Foreskin fibroblast (primary cell): ENCODE measurements at places on chromosomes 6 and 20.
A peak's percentile ranks its signal among the peaks of the same experiment; 100 is the strongest.

- DNase-seq, result no peak
Observed at GRCh38 chr6:42537536-42537935, 26.3 kb upstream of the UBR2 start.

- no peak for DNase-seq
Observed at GRCh38 chr20:1938464-1939269, 43.5 kb downstream of the SIRPA start.

DNA sequence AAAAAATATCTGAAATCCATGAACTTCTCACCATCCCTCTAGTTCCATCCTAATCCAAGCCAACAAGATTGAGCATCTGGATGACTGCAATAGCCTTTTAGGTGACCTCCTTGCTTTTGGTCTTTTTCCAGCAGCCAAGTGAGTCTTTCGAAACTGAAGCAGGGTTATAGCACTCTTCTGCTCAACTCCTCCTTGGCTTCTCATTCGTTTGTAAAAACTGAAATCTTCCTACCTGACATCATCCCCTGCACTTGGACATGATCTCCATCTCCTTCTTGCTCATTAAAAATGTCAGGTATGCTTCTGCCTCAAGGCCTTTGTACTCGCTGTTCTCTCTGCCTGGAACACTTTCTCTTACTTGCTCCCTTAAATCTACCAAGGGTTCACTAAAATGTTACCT lies 46.0 kb downstream of the STX7 start:
- DNase-seq, result peak; percentile 82

DNA sequence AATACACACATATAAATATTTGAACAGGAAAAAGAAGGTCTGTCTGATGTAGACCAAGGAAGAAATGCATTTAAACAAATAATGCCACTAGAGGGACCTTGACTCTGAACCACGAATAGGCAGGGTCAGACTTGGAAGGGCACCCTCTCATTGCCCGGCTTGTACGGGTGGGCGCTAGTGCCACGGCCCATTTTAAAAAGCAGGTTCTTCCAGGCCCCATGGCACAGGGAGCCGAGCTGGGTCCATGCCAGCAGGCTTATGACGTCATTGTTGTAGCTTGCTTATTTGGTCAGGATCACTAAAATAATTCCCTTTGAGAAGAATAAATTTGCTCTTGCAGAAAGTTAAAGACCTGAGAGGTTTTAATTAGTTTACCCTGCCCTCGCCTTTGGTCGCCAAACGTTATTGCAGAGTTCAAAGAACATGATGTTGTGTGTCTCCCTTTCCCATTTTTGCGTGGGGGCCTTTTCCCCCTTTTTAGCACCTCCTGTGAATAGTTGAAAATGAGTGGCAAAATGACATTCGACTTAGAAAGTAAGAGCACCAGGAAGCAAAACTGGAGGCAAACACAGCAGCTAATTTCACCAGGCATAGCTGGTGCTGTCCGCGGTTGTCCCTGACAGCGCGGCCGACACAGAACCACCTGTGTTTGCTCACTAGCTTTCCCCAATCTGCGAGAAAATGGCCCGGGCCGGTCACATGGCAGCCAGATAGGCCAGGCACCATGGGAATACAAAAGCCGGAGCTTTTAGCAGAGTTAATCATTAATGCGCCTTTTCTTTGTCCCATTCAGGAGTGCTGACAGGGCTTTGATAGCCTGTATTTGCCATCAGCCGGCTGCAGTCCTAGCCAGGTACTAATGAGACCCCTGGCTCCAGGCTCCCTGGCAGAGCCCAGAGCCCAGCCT lies 93.8 kb downstream of the FOXA2 start:
- DNase-seq, result no peak

- DNase-seq, result peak; percentile 81
Observed at GRCh38 chr6:144899161-144899560, 614.0 kb downstream of the UTRN start.

DNA sequence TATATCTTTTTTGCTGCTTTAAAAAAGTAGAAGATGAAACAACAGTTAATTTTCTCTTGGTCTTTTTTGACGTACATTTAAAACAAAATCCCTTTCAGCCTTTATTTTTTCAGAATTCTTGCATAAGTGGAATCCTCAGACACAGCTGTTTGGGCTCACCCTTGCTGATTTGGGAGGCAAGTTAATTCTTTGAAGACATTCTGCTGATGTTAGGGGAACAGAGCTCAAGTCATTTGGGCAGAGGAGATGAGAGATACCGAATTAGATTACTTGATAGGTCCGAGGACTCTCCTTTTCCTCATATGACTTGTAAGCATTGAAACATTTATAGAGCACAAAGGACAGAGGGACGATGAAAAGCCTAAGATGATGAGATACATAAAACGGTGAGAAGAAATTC lies 567.9 kb upstream of the CITED2 start:
- DNase-seq, result no peak

DNA sequence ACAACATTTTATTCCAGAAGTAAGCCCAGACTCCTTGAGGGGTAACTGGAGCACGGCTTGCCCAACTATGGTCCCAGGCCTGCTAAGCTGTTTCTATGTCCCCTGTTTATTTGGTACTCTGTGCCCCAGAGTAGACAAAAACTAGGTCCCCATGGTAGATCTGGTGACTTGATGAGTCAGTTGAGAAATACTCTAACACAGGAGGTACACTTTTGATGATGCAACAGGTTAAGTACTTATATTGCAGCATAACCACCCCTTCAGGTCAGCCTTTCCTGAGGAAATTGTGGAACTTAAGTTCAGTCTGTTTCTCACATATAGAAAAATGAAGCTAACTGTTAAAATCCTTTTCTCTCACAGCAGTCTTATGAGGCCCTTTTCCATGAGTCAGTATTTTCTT lies 19.6 kb downstream of the TTPAL start:
- peak; percentile 83 for DNase-seq

DNA sequence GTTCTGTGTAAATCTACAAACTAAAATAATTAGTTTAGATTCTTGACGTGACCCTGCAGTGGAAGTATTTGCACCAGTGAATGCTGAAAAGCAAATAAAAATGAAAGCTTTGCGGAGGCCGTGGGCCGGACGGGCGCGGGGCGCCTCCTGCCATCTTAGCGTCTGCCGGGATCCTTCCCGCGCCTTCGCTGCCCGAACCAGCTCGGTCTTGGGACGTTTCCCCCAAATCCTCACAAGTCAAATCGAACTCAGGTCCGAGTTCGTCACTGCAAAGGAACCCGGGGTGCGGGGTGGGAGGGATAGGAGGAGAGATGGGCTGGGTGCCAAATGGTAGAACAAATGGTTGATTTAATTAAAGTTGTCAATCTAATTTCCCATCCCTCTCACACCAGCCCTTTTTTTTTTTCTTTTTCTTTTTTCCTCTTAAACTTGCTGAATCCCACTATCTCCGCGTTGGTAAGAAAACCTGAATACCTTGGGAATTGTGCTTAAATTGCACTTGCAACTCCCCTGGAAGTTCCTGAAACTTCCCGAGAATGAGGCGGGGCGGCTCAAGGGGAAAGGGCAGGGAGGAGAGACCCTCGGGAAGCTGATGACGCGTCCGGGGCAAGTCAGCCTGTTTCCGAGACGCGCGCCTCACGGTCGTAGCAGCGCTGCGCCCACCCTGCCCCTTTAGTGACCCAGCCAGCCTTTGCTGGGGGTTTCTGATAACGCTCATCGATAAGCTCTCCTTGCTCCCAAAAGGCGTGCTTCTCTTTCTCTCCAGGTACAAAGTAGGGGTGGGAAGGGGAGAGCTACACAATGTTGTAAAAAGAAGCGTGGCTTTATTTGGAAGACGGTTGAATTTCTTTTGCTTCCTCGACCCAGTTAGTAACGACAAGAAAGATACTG lies 1.8 kb downstream of the GJA1 start:
- DNase-seq, result peak; percentile 77

- peak; percentile 80 for DNase-seq
Observed at GRCh38 chr6:15491255-15491985, 171.4 kb downstream of the DTNBP1 start.

DNA sequence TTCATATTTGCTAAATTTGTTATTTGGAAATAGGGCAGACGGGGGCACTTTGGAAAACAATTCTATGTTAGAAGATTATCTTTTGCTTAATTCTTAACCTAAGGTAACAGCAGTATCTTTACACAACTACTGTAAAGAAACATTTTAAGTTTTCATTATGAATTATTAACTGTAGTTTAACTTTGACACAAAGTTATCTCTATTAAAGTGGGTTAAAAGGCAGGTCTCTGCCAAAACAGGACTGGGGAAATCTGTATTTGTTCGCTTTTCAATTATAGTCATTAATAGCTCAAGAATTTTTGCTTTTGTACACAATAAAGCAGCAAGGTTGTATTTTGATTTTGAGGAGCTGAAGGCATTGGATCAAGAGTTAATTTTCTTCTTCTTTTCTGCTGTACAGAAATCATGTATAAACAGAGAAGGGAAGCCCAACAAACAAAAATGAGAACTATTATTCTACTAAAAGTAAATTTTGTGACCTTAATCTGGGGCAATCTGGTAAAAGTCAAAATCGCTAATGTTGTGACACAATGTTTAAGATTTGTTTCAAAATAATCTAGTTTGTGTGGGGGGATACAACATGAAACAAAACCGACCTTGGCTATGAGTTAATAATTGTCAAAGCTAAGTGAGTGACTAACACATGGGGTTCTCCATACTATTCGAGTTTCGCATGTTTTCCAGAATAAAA lies 2.9 kb downstream of the STAU1 start:
- DNase-seq, result no peak

GRCh38 chr6:20274137-20274536 lies 61.9 kb upstream of the MBOAT1 start:
- no peak for DNase-seq
